Activated T-cell treated with anti-CD3 and anti-CD28 coated beads for 4 hours (primary cell): ENCODE measurements at places on chromosomes 13 and 19.

DNA sequence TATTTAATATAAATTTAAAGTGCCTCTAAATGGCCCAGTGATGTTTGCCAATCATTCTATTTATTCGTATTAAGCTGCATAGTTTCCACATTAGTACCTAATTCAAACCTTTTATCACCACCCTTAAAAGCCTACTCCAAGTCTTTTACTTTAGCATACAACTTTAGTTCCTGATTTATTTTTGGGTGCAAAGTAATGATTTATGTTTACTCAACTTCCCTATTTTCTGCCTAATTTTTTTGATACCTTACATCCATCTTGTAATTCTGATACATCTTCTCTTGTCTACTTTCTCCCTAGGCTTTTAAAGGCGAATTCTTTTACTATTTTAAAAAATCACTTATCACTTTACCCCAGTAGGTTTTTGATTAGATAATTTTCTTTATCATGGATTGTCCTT, 2651.1 kb upstream of the PCDH20 start:
- no peak for DNase-seq

DNA sequence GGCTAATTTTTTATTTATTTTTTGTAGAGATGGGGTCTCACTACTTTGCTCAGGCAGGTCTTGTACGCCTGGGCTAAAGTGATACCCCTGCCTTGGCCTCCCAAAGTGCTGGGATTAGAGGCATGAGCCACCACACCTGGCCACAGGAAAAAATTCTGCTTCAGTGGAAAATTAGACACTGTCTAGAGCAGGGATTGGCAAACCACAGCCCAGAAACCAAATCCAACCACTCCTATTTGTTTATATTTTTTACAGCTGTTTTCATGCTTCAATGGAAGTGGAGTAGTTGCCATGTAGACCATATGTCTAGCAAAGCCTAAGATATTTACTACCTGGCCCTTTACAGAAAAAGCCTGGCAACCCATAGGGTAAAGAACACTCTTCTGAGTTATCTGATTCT, 123.7 kb upstream of the MRI1 start:
- no peak for DNase-seq

GRCh38 chr19:47239610-47240296, 8.8 kb upstream of the BBC3 start:
- no peak for DNase-seq

GRCh38 chr13:73571376-73571775, 512.6 kb downstream of the KLF5 start:
- no peak for DNase-seq

DNA sequence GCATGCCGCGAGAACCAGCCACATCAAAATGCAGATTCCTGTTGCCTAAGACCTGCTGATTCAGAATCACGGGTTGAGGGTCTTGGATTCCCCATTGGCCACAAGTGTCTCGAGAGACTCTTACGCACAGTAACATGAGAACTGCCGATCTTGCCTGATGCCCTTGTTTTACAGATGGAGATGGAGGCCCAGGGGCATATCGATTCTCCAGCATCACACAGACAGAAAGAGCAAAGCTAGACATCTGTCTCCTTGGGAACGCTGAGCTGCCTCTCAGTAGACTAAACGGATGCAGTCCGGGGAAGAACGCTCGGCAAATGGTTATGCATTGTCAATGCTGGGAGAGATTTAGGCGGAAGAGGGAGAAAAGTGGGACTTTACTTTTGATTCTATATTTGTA, 5.4 kb downstream of the NLRP12 start:
- no peak for DNase-seq

GRCh38 chr13:82407321-82407720, 1475.0 kb downstream of the SLITRK1 start:
- no peak for DNase-seq

GRCh38 chr19:35299523-35300338, 7.8 kb downstream of the MAG start:
- no peak for DNase-seq

- no peak for DNase-seq
Observed at GRCh38 chr13:43128504-43128961, 105.1 kb downstream of the DNAJC15 start.
